NCI-H526 treated with DMSO at 0.1 percent for 48 hours (cell line): ENCODE measurements at places on chromosomes 12 and 14.
A peak's percentile ranks its signal among the peaks of the same experiment; 100 is the strongest.

DNA sequence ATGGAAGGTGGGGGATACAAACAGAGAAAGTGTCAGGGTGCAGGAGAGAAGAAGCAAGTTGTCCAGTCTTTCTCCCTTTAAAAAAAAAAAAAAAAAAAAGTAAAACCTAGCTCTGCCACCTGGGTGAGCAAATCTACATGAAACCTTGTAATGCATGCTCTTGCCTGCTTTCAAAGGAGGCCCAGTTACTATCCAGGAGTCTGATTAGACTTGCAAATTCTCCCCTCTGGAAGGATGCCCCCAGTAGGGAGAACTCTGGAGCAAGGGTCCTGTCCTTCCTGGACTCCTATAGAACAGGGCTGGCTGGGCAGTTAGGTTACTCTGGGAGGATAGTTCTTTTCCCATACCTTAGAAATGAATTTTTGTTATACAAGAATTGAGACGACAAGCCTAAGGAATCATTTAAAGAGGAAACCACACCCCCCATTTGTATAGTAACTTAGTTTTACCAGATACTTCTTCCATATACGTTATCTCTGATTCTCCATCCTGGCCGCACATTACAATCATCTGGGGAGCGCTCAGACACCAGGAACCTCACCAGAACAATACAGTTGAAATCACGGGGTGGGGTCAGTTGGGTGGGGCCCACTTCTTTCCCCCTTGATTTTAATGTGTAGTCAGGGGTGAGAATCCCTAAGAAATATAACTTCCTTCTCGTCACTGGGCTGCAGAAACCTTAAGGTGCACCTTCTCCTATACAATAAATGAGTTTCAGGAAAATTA is 30.5 kb downstream of the RAB35 start:
- DNase-seq: peak; percentile 86

DNA sequence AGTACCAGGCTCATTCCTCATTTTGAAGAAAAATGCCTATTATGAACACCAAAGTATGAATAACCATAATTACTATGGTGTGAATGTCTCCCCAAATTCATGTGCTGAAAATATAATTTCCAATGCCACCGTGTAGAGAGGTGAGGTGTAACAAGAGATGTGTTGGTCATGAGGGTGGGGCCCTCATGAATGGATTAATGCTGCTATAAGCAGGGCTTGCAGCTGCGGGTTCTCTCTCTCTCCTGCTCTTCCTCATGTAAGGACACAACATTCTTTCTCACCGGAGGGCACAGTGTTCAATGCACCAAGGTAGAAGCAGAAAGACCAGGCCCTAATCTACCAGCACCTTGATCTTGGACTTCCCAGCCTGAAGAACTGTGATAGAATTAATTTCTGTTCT is 70.0 kb downstream of the TMTC1 start:
- no peak for DNase-seq

DNA sequence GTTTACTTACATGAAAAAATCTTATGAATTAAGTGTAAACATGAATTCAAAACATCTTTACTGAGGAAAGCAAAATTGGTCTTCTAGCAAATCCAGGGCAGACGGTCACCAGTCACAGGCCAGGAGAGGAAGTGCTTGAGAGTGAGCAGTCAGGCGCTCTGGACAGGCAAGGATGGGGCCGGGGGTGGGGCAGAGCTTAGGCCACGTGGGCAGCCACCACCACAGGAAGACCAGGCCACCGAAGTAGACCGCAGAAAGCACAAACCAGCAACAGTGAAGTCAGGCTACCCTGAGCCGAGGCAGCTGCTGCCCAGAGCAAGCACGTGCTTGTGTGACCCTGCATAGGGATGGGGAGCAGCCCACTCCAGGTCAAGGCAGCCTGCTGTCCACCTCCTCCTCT is 33.5 kb downstream of the SLC6A12 start:
- no peak for DNase-seq

DNA sequence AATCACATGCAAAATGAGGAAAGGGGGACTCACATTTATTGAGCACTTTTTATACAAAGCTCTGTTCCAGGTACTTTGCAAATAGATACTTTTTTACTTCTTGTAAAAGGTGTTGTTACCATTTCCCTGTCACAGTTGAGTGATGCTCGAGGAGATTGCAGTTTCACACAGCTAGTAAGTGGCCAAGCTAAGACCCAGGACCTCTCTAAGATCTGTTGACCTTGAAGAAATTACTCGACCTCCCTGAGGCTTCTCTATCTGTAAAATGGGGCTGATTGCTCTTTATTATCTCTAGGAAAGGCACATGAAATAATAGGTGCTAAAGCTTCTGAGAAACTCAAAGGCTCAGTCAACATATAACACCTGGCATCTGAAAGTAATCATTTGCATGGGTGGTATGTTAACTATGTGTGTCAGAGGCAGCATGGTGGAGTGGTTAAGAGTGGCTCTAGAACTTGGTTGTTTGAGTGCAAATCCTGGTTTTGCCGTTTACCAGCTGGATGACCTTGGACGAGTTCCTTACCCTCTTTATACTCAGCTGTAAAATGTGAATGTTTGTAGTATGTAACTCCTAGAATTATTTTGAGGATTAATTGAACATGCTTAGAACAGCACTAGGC is 41.5 kb downstream of the IFT81 start:
- peak; percentile 34 for DNase-seq
